Lung microvascular endothelial cell (primary cell): ENCODE measurements at places on chromosomes 1 and 21.
A peak's percentile ranks its signal among the peaks of the same experiment; 100 is the strongest.

DNA sequence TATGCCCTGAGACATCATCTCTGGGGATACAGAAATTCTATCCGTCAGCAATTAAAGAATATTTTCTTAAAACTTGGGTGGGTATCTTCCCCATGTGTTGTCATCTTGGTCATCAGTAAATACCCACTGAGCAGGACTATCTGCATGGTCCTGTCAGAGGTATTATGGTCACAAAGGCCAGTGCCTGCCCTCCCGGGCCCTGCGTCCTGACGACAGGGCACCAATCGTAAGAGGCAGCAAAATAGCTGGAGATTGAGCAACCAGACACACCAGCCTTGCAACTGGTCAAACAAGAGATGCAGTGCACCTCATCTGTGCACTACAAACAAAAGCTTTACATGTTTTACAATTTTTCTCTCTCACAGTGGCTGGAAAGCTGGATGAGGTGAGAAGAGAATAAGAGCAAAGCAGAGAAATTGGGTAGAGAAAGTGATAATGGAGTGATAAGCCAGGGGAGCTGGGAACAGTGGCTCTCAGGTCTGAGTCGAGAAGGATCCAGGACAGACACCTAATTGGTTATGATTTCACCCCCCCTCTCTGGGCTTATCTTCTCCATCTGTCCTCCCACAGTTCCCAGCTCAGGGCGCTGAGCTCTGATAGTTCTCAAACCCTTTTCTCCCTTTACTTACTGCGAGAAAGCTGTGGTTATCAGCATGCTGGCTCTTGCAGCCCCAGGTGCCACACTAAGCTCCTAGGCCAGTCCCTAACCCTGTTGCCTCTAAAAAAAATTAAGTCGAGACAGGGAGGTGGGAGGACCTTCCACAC is 8.8 kb upstream of the SRP9 start:
- no peak for DNase-seq

DNA sequence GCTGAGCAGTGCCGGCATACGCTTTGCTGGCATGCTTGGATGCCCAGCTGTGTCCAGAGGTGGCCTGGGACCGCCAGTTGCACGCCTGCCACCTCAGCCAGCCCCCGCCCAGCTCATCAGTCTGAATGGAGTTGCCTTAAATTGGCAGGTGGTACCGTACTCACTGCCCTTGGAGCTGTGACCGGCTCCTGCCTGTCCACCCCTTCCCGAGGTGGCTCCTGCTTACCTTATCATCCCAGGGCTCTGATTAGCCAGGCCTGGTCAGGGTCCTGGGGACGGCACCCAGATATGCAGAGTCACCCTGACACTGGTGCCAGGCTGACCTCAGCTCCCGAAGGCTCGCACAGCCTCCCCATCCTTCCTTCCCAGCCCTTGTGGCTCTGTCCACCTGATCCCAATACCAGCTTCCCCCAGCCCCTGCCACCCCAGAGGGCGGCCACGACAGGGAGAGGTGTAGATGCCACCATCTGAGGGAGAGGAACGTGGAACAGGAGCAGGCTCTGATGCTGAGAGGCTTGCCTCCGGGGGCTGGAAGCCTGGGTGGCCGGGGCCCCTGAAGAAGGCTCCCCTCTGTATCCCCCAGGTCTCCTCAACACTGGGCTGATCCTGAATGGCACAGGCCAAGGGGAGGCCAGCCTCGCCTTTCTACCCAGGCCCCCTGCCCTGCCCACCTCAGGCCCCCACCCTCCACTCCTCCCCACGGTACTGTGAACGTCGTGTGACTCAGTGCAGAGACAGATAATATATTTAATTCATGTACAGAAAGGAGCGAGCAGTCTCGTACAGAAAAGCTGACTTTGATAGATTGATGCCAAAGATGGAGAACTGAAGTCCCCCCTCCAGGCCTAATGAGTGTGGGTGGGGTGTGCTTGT is 27.8 kb downstream of the CDK18 start:
- DNase-seq: no peak

GRCh38 chr1:69765951-69766350 is 198.2 kb downstream of the LRRC7 start:
- DNase-seq: no peak

DNA sequence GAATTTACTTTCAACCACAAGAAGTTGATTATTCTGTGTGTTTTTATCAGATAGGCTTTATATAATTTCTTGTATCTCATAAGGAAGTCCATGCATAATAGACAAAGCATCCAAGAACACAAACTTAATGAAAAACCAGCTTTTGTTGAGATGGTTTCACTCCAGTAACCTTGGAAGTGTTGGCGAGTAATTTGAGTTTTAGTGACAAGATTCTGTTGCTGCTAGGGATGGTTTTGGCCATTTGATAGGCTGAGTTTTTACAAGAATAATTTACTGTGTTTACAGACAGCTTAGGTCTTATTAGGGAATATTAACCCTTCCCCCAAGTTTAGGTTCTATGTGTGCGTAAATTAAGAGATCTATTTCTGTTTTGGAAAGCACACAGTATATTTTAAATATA is 513.6 kb downstream of the USP25 start:
- no peak for DNase-seq

DNA sequence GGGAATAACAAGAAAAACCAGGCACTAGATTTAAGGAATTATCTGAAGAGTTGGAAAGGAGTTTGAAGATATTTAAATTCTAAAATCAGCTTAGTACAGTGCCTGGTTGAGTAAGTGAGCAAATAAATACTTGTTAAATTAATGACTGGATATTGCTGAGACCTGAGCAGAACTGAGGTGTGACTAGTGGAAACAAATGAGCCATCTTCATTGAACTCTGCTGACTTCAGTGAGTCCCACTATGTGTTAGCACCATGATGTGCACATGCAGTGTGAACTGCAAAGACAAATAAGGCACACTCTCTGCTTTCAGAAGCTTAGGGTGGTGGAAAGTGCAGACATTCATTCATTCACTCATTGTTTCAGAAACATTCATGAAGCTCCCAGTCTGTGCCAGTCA is 48.7 kb downstream of the ELAPOR1 start:
- DNase-seq: no peak

GRCh38 chr1:191977874-191978506 is 180.3 kb upstream of the RGS18 start:
- DNase-seq: no peak

GRCh38 chr1:112818990-112819689 is 104.0 kb upstream of the PPM1J start:
- DNase-seq: peak; percentile 92

GRCh38 chr1:221994274-221994698 is 252.4 kb upstream of the DUSP10 start:
- no peak for DNase-seq

DNA sequence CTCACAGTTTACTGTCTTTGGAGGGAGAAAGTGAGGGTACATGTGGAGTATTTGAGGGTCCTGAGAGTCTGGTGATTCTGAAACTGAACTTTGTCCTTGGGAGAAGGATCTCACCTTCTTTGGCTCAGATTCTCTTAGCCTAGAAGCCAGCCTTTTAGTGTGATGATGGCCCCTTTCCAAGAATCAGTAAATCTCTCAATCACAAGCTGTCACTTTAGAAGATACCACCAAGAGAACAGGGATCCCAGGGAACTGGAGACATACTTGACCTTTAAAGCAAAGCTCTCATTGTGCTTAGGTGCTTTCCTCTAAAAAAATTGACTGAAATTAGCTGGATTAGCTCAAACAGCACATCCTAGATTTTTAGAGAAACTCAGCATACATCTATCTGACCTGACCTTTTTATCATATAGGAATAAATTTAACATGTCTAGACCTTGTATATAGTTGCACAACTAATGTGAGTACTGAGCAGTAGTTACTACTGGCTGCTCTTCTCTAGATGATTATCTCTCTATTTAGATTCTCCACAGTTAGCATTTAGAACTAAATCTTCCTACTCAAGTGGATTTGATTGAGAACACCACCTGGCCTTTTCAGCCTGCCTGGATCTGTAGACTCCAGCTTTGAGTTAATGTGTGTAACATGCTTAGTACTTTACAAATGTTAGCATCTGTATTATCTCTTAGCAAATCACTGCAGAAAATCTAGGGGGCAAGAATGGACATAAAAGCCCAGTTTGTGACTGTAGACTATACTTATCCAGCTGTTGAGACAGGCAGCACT is 157.7 kb downstream of the MAST2 start:
- no peak for DNase-seq

DNA sequence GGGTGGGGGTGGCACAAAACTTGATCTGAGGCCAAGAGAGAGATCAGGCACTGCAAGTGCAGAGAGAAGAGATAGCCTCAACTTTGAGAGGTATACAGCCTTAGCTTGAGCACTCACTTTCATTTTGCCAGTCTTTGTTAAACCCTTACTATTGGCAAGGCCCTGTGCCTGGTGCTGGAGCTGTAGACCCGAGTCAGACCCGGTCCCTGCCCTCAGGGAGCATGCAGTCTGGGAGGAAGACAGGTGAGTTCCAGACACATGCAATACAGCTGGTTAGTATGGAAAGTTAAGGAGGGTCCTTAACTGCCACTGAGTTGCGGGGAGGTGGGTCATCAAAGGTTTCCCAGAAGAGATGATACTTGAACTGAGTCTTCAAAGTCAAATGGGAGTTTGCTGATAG is 31.7 kb downstream of the RAB3B start:
- DNase-seq: no peak

- no peak for DNase-seq
Measured at GRCh38 chr1:54163573-54163972, 10.8 kb upstream of the CDCP2 start.

- DNase-seq: peak; percentile 27
Measured at GRCh38 chr1:235050911-235051360, 77.7 kb downstream of the TOMM20 start.

- DNase-seq: peak; percentile 39
Measured at GRCh38 chr1:82785268-82785790, 984.6 kb downstream of the ADGRL2 start.

DNA sequence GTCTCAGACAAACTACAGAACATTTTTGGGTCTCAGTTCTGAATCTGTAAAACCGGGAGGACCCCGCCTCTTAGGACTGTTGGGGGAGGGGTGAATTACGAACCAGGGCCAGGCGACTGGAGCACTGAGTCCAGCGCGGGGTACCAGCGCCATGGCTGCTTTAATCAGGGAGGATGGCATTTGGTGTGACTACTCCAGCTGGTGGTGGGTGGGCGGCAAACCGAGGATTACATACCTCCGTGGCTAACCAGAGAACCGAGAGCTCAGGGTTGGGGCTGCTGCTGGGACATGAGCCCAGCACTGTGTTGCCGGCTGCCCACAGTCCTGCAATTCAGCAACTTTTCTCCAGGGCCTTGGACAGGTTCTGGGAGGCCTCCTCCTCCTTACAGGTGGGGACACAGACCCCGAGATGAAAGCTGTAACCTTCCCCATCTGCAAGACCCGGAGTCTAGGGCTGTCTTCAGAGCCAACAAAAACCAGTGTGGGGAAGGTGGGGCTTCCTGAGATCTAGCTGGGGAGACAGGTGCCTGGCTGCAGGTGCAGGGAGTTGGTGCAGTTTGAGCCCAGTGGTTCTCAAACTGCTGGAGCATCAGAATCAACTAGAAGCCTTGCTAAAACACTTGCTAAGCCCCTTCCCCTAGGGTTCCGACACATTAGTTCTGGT is 273.5 kb downstream of the FOXD2 start:
- DNase-seq: no peak

DNA sequence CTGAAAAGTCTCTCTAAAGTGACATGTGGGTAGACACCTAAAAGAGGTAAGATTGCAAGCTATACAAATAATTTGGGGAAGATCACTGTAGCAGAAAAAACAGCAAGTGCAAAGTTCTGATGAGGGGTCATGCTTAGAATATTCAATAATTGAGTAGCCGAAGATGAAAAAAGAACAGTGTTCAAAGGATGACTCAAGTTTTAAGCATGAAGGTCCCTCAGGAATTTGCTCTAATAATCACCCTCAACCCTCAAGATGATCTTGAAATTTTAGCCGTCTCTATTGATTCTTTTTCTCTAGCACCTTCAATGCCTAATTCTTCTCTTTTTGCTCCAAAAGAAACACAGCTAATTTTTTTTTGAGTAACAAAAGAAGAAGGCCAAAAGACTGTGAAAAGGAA is 190.6 kb upstream of the ZNHIT6 start:
- no peak for DNase-seq

DNA sequence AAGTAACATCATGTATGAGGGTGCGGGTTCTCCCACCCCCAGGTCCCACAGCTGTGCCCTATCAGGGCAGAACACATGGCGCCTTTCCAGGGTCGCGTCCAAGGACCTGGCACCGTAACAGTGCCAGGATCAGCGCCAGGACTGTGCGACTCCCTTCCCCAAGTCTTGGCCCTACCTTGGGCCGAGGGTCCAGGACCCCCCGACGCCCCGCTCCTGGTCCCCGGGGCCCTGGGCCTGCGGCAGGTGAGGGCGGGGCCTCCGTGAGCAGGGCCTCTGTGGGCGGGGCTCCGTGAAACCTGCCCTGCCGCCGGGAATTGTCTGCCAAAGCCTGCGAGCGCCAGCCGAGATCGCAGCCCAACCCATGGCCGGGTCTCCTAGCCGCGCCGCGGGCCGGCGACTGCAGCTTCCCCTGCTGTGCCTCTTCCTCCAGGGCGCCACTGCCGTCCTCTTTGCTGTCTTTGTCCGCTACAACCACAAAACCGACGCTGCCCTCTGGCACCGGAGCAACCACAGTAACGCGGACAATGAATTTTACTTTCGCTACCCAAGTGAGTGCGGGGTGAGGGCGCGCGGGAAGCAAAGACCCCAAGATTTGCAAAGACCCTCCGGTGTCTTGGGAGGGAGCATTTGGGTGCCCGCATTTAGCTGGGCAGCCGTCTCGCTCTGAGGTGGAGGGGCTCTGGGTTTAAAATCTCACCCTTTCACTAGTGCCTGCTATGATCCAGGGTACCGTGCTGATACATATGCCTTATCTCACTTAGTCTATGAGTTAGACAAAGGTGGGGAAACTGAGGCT is at the start of gene RHBG:
RHBG (plus strand) TSS at position 323 of the 796 bp plus-strand sequence; CDS start at position 362, 39 bp downstream.
- peak; percentile 42 for DNase-seq

DNA sequence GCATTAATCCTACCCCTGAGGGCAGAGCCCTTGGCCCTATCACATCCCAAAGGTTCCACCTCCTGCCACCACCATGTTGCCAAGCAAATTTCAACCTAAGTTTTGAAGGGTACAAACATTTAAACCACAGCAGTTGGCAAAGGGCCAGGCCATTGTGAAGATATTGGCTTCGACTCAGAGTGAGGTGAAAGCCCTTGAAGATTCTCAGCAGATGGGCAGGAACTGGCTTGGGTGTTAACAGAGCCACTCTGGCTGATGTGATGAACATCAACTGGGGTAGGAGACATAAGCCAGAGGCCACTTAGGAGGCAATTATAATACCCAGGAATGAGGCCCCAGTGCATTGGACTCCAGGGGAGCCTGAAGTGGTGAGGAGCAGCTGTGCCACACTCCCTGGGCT is 207.7 kb upstream of the KAZN start:
- no peak for DNase-seq

- DNase-seq: peak; percentile 71
Measured at GRCh38 chr1:220487297-220487820, 40.6 kb upstream of the MARK1 start.
